ENCODE measurements at places on chromosomes 7 and 10. TPM values are rescaled to one million over a fixed set of nuclear protein-coding genes. Genes with fewer than 3 reads are reported as not detected.

SLC35B4 gene
- total RNA-seq, result 16.3 TPM

PHKG1 gene
- total RNA-seq, result 3.1 TPM

DNA sequence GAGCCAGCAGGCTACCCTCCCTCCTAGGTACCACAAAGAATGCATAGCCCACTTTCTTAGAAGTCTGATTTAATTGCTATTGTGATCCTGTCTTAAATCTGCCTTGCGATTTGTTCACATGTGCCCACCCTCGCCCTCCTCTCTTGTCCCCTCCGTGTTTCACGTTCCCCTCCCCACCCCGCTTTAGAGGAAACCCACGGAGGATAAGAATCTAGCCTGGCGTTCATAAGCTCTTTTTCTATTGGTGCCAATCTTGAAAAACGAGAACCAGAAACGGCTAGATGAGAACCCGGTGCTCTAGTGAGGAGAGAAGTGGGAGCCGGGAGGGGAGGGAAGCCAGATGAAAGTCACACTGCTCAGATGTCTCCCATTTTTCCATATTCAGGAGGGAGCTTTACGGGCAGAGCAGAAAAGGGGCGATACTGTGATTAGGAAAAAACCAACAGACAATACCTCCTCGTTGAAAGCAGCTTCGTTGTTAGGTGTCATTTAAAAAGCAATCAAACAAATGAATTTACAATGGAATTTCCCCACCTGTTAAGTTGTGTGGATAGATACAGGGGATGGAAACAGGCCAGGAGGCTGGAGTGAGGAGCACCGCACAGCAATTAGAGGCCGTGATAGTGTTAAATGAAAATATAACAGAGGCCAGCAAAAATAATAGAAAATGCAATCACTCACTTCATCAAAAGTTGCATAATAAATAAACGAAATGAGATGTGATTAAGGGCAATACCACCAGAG lies 272.1 kb downstream of the GATA3 start:
- no peak for DNase-seq

DNA sequence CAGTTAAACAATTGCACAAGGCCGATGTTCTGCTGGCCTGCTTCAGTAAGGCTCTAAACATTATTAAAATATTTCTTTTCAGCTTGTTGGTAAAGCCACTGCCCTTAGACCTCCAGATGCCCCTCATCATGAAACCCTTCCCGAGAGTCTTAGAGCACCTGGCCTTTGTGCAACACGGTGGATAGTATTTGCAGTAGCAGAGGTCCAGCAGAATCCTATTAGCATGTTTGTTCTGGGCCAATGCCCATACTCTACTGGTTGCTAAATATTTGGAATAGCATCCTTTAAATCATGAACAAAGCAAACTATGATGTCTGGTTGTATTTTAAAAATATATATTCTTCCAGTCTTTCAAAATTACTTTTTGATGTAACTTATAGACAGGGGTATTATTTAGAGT lies 584.6 kb downstream of the CNTNAP2 start:
- DNase-seq, result no peak

DNA sequence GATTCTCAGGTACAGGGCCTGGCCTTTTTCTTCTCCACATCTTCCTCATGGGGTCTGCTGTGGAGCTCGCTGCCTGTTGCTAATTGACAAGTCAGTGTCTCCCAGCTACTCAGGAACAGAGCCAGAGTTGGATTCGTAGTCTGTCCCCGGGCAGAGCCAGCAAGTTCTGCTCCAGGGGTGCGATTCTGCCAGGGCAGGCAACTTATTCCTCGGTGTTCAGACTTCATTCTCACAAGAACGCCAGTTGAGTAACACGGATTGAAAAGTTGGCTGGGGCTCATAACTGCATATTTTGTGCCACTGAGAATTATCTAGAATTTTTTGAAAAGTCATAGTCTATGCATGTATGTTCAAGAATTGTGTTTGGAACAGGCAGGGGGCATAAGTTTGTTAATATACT lies 336.7 kb upstream of the NPVF start:
- no peak for DNase-seq

- DNase-seq, result no peak
These were observed 161.0 kb downstream of the SKIDA1 start for GRCh38 chr10:21364196-21365114.

DNA sequence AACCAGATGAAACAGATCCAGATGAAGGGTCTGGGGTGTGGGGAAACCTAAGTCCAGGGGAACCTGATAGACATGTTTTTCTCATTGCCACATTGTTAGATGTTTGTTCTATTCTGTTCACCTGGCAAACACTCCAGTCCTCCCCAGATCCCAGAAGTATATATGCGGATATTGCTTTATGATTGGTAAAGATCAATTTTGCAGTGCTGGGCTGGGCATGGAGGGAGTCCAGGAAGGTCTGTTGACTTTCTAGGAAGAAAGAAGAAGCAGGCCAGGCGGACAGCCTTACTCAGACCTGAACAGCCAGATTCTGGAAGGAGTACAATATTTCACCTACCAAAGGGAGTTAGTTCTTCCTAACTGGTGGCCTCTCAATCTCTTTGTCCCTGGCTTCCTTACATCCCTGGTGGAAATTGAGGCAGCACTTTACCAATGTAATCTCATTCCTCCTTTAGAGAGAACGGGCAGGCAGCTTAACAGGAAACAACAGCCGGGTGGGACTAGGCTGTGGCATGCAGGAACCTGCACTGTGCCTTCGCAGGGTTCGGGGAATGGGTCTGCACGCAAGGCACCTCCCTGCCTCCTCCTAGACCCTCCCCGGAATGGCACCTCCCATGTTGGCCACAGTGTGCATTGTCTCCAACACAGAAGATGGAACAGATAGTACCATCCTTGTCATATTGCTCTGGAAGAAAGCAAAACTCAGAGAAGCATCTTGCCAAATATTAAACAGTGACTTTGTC lies 930 bp downstream of the GIMAP6 start:
- no peak for DNase-seq
